Islet precursor cell (in vitro differentiated cells): ENCODE measurements at places on chromosomes 13 and 19.
A peak's percentile ranks its signal among the peaks of the same experiment; 100 is the strongest.

DNA sequence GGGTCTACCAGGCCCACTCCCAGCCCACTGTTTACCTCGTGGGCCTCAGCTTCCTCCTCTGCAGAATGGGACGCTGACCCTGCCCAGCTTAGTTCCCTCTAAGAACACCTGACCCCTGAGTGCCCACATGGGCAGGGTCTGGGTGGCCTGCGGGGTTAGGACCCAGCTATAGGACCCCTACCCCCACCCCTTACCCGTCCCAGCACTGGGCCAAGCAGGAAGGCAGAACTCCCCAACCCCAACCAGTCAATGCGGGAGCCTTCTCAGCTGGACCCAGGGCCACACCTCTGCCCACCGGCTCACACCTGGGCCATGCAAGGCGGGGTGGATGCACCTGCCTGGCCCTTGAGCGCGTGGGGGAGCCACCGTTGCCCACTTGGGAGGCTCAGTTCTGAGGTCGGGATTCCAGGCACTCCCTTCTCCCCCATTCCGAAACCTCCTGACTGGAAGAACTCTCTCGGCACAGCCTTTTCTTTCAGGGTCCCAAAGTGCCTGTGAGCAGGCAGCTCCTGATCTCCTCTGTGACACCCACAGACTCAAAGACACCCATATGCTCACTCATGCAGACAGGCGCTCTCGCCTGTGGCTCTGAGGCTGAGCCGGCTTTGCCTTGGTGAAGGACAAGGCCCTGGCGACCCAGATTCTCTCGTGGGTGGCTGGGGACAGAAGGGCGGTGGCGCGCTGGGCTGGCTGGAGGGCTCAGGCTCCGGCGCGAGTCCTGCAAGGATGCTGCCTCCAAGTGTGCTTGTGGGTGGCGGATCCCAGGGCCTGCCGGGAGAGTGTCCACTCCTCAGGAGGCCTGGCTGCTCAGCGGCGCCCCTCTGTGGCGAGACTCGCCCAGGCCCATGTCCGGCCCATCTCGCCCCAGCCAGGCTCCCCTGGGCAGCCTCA is 27.9 kb upstream of the PARP4 start:
- DNase-seq = peak; percentile 82

GRCh38 chr13:93620181-93620765 is 393.7 kb downstream of the GPC6 start:
- no peak for DNase-seq

- no peak for DNase-seq
These were observed 2.7 kb upstream of the PLA2G4C start for GRCh38 chr19:48113190-48113917.

- peak; percentile 88 for DNase-seq
These were observed 9.0 kb downstream of the ABHD8 start for GRCh38 chr19:17294051-17294891.

DNA sequence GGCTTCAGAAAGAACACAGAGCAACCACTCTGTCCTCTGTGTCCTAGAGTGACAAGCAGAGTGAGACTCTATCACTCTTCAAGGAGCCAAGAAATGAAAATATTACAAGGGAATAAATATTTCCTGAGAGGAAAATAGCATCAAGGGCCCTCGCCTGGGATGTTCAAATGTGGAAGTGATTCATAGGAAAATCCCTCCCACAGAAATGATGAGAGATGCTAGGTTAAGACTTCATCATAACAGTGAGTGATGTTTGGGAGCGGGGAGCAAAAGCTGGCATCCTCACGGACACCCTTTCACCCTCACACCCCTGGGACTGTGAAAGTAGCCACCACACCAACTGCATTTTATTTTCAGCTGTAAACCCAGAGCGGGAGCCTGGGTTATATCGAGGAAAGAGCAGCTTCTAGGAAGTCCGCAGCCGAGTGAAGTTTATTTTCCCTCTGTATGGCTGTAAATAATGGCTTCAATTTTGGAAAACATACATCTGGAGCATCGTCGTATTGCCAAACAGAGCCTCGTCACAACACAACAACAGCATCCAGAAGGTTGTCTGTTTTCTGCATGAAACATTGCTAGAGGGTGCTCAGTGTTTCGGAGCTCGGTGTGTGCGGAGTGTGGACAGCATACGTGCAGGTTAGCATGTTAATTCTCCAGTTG is 54.8 kb downstream of the DLEU7 start:
- no peak for DNase-seq

GRCh38 chr13:113991191-113991669 is 17.4 kb upstream of the C13orf46 start:
- no peak for DNase-seq

DNA sequence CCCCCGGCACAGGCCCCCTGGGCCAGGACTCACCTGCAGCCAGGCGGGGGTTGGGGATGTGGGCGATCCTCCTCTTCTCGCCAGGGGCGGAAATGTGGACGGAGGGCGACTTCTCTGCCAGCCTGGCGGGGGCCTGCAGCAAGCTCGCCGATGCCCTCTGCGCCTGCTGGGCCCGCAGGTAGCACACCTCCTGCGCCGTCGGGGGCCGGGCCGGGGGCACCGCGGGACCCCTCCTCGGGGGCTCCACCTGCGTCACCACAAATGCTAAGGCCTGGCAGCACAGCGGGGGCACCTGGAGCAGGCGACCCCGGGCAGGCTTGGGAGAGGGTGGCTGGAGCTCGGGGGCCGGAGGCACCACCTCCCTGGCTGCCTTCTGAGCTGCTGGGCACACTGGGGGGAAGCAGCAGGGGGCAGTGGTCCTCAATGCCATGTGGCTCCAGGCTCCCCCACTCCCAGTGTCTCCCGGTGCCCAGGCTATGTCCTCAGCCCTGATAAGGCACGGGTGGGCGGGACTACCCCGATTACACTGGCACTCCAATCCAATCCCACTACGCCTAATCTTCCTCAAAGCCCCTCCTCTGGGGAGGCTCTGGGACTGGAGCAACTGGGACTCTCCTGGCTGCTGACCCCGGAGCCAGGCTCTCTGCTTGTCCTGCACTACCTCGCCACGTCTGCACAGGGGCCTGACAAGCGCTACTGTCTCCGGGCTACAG is 11.6 kb upstream of the ATP8B3 start:
- no peak for DNase-seq

GRCh38 chr19:35342430-35342829 is 5.3 kb upstream of the FFAR1 start:
- no peak for DNase-seq

DNA sequence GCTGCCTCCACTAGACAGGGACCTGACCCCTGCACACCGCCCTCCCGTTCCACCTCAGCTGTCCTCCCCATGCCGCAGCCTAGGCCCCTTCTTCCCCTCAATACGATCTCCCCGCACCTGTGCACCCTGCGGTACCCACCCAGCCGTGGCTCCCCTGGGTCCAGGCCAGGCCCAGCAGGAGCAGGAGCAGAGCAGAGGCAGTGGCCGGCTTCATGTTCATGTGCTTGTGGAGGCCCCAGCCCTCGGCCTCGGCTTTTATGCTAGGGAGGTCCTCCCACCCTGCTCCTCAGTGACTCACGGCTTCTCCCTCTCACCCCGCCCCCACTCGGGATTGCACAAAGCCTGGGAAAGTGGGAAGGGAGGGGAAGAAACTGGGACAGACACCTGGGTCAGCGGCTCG is 11.4 kb upstream of the KRTDAP start:
- peak; percentile 70 for DNase-seq

- peak; percentile 99 for DNase-seq
These were observed at the start of the genes MED29 and PAF1 for GRCh38 chr19:39390751-39391437. Gene MED29, plus strand, starts transcription at chr19:39391378. Its CDS starts 45 bp downstream, at chr19:39391423. Gene PAF1, minus strand, starts transcription at chr19:39391106. Its CDS starts 242 bp downstream, at chr19:39390864.

GRCh38 chr13:100984085-100984705 is 309.6 kb upstream of the TMTC4 start:
- peak; percentile 65 for DNase-seq

DNA sequence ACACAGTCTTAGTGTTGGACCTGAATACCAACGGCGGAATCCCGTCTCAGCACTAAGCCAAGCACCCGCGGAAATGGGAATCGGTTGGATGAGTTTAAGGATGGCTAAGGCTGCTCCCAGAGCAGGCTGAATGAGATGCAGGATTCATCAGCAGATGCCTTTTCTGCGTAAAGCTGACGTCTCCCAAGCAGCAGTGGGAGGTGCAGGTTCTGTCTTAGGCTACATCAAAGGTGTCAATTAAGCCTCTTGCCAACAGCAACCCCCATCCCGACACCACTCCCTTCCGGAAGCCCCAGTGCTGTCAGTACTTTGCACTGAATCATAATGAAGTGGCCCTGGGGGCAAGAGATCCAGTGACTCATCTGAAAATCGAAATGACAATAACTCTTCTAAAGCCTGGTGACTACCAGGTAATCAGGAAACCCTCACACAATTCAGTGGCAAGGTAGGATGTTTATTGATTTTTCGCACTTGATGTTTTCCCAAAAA is 275.6 kb downstream of the DCLK1 start:
- DNase-seq = peak; percentile 92

GRCh38 chr19:703651-704446 is 4.9 kb upstream of the PALM start:
- DNase-seq = peak; percentile 84

DNA sequence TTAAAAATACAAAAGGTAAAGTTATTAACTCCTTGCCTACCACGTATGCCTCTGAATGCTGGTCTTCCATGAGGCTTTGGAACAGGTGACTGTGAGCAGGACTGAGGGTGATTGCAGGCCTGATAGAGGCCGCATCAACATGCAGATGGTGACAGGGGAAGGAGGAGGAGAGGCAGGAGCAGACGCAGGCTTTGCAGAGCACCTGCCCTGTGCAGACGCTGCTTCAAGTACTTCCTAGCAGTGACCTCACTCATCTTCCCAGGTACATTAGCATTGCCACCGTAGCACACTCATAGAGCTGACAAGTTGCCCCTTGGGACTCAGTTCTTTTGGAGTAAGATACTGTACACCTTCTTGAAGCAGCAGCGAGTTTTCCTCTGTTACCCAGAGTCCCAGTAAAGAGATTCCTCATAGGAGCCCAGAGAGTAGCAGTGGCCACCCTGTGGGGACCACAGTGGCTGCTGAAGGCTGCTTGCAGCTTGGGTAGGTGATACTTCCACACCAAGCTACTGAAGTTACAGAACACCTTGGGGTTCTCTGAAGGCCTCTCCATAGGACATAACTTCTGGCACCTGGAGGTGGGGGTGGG is 56.0 kb downstream of the ZNF536 start:
- peak; percentile 40 for DNase-seq

GRCh38 chr19:995051-995827 is 5.0 kb upstream of the GRIN3B start:
- DNase-seq = no peak

DNA sequence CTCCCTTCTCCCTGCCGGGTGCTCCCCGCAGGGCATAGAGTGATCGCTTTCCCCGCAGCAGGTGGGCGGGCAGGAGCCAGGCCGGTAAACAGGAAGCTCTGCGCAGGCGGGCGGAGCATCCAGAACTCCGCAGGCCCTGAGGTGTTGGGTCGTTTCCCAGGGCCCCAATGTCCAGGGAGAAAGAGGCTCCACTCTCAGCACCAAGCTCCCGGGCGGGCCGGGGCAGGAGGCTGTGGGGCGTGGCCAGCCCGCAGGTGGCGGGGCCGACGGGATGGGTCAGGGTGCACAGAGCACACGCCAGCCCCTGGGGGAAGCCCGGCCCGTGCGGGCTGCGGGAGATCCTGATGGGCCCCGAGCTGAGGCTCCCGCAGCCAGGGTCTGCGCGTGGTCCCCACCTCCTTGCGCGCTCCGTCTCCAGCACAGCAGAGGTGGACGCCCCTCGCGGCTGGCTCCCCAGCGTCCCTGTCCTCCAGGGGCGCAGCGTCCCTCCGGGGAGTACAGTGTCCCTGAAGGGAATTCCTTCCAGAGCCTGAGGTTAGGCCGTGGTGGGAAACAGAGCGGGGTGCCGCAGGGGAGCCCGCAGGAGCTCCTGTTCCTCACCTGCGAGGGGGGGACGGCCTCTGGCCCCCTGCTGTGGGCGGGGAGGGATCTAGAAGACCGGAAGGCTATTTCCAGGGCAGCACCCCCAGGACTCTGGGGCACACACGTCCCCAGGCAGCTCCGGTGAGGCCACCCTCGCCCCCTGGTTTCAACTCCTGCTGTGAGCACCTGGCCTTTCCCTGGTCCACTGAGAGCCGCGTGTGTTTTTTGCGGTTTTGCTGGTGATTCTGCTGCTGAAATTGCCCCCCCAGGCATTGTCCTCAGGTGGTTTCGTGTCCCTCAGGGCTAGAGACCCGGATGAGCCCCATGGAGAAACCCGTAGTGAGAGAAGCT is 12.2 kb downstream of the PIP5K1C start:
- peak; percentile 76 for DNase-seq

DNA sequence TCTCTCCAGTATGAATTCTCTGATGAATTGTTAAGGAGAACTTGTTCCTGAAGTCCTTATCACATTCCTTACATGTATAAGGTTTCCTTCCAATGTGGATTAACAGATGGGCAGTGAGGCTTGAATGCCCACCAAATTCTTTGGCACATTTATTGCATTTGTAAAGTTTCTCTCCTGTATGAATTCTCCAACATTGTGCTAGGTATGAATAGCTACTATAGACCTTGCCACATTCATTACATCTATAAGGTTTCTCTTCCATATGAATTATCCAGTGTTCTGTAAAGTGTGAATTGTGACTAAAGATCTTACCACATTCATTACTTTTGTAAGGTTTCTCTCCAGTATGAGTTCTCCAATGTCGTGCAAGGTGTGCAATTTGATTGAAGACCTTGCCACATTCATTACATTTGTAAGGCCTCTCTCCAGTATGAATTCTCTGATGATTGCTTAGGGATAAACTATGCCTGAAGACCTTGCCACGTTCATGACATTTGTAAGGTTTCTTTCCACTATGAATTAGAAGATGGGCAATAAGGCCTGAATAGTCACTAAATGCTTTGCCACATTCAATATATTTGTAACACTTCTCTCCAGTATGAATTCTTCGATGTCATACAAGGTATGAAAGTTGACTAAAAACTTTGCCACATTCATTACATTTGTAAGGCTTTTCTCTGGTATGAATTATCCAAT is 20.4 kb downstream of the ZNF578 start:
- DNase-seq = no peak

- no peak for DNase-seq
These were observed 505.3 kb downstream of the COG6 start for GRCh38 chr13:40160618-40161350.

DNA sequence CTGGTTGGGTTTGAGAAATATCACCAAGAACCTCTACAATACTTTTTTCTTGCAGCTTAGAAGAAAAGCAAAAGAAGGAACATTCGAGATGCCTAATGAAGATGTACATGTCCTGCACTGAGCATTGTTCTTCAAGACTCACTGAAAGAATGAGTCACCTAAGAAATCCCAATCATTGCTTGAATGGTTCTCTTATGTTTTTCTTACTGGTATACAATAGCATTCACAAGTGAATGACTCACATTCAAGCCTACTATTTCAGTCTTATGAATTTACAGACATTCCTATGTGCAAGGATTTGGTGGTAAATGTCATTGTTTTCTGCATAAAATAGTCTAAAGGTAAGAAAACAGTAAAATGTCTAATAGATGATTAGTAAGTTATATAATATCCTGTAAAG is 594.6 kb downstream of the PCDH9 start:
- no peak for DNase-seq

DNA sequence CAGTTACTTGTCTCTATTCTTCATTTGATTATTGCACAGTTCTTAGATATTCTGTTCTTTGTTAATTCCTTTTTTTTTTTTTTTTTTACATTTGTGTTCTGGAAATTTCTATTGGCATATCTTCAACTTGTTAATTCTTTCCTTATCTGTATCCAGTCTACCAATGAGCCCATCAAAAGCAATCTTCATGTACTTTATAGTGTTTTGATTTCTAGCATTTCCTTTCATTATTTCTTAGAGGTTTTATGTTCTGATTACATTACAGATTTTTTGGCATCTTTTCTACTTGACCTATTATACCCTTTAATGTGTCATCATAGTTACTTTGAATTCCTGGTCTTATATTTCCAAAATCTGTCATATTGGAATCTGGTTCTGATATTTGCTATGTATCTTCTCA is 2194.8 kb downstream of the PCDH9 start:
- DNase-seq = no peak

GRCh38 chr19:2675892-2676291 is 26.6 kb downstream of the GNG7 start:
- DNase-seq = no peak
